HT1080 (cell line): ENCODE measurements at places on chromosomes 1 and 21.

DNA sequence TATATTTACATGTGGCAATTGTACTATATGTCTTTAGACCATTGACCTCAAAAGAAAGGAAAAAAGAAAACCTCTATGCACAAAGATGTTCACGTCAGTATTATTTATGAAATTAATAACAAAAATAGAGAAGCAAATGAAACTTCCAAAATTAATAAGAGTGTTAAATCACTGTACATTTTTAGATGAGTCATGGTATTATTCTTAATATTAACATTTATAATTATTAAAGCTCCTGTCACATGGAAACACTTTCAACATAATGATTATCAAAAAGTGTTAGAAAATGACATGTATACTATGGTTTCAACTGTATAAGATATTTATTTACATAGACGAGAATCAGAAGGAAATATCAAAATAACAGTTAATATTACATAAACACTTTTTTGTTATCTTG lies 324.9 kb upstream of the RUNX1 start:
- no peak for DNase-seq

DNA sequence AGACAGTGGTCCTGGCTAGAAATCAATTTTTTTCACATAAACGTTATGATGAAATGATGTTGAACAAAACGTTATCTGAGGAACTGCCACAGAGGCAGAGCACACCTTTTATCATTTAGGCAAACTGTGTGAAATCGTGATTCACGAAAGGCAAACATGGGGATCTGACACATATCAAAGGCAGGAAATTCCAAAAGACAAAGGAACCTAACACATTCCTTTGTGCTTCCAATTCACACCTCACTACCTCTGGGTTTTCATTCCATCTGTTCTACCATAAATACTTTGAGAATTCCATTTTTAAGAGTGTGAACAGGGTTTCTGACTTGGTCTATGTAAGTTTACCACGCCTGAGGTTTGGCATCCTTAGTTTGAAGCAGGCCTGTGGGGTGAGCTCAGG lies 119.5 kb upstream of the KRTAP19-8 start:
- DNase-seq, result no peak

DNA sequence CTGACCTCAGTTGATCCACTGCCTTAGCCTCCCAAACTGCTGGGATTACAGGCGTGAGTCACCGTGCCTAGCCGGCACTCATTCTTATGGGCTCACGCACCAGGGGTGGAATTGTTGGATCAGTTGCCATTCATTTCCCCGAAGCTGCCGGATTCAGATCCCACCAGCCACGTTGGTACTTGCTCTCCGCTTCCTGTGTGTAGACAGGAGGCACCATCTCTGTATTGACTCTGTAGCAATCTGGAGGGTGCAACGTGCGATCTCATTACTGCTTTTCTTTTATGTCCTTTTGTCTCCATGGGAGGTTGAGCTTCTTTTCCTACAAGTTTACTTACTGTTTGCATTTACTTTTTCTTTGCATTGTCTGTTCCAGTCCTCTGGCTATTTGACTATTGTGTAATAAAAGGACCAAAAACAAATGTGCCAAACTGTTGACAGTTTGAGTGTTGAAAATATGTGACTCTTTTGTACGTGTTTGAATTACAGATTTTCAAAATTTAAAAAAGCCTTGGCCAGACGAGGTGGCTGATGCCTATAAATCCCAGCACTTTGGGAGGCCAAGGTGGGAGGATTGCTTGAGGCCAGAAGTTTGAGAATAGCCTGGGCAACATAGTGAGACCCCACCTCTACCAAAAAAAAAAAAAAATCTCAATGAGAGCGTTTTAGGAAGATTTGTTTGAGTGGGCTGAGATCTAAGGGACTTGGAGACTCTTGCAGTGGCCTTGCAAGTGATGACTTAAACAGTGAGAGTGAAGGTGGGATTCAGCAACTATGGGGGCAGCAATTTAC lies 39.1 kb downstream of the SPSB1 start:
- DNase-seq, result no peak

DNA sequence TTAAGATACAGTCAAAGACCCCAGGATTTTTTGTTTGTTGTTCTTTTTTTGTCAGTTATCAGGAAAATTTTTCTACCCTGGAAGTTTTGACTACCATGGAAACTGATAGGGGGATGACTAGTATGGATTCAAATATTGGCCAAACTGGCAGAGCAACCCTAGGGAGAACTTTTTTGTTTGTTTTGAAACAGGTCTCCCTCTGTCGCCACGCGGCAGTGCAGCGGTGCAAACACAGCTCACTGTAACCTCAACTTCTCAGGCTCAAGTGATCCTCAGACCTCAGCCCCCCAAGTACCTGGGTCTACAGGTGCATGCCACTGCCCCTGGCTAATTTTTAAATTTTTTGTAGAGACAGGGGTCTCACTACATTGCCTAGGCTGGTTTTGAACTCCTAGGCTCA lies 46.6 kb downstream of the TOR3A start:
- DNase-seq, result no peak

DNA sequence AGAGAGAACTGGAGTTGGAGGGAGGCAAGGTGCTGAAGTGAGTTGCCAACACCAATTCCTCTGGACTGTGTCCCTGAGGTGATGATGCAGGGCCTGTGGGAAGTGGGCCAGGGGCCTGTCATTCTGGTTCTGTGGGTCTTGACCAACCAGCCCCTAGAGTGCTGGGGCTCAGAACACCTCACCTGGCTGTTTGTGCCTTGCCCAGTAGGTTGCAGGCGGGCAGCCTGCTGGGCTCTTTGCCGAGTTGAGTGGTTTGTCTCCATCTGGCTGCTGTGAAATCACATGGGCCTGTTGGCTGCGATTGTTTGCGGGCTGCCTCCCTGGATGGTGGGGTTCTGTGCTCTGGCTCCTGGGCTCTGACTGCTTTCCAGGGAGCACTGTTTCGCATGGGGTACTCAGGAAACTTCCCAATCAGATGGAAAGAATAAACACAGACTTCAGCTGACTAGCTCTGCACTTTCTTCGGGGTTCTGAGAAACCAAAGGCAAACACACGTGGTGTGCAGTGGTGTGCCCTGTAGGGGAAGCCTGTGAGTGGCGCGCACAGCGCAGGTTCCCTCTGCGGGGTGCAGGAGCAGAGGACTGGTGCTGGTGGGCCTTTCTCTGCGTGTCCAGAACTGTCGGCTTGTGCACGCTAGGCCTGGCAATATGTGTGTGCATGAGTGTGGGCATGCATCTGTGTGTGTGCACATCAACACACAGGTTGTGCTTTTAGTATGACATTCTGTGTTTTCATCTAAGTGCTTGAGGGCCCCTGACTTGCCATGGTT lies 95.1 kb downstream of the RHOU start:
- no peak for DNase-seq

DNA sequence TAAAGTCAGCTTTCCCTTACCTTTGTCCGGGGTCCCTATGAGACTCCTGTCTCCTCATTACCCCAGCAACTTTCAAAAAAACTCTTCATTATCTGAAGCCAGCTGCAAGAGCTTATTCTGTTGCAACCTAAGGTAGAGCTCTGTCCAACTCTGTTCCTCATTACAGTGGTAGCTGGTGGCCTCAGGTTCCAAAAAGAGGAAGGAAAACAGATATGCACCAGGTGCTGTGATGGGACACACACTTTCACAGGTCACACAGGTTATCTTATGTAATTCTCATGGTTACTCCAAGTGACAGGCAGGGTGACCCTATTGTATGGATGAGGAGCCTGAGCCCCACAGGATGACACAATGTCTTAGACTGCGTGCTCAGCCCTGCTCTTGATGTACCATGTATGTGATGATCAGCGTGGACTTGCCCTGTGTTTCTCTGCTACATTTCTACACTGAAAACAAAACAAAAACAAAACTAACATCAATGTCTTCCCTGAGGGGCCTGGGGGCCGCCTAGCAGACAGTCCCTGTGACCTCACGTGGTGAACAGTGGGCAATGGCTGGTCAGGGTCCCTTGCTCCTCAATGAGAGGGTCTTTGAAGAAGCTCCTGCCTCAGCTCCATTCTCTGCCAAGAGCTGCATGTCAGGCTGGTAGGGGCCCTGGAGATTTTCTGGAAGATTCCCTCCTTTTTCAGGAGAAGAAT lies 9.7 kb upstream of the TENT5C start:
- no peak for DNase-seq

- DNase-seq, result no peak
Observed at GRCh38 chr1:31795096-31795675, 20.6 kb downstream of the SPOCD1 start.

GRCh38 chr21:44262338-44263056 lies 800 bp upstream of the DNMT3L start:
- DNase-seq, result no peak
